ENCODE measurements at places on chromosomes 16 and 17. TPM values are rescaled to one million over a fixed set of nuclear protein-coding genes. Genes with fewer than 3 reads are reported as not detected.

The GPRC5C gene
- 0.46 TPM for total RNA-seq

The XAF1 gene
- total RNA-seq = 114 TPM

The CLDN6 gene
- total RNA-seq = 1.1 TPM

The CYB5B gene
- 46.9 TPM for total RNA-seq

The MSL1 gene
- total RNA-seq = 111 TPM

The FN3K gene
- total RNA-seq = 12.2 TPM

The CRK gene
- 26.8 TPM for total RNA-seq

DNA sequence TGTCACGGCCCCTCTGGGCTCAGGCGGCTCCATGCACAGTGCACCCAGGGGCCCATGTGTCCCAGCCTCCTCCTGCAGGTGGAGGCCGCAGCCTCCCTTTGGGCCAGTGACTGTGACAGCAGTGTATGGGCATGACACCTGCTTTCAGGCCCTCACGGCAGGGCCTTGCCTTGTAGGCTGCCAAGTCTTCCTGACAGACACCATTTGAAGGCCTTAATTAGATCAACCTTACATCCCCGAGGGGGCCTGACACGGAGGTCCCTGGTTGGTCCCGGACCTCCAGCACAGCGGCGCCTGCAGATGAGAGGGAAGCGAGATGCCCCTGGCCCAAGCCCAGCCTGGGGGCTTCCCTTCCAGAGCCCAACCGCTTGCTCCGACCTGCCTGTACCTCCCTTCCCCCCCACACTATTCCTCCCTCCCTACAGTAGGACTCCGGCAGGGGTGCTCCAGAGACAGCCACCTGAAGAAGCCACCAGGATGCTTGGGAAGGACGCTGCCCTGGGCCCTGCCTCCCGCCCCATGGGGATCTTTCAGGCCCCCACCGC, 31.9 kb downstream of the BAIAP2 start:
- no peak overlapping the region for H3K4me3 ChIP-seq
- H3K27me3 ChIP-seq = no peaks in the 10 kb centered on the region
- DNase-seq = no peak
- H3K27ac ChIP-seq = no peak overlapping the region
- H3K4me1 ChIP-seq = peaks cover 4% of the 10 kb centered on the region

DNA sequence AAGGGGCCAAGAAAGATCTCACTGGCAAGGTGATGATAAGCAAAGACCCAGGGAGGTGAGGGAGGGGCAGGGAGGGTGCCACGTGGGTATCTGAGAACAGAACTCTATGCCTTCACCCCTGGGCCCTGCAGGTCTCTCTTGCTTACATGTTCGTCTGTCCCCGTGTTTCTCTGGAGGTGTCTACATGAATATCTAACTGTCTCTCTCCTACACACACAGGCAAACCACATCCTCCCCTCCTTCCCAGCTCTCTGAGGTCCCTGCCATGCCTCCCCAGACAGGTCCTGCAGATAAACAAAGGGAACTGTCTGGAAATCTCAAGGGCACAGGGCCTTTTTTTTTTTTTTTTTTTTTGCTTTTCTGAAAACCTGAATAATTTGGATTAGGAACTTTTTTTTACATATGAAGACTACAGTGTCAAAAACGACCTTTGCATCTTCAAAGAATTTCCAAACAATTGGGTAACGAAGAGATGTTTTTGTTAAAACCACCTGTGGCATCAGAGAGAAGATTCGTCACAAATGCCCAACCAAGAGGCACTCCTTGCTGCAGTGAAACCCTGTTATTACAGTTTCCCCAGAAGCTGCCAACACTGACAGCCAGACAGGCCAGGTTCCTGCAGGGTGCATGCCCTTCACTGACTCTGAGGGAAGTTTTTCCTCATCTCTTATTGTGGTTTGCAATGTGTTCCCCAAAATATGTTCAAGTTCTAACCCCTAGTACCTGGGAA, 17.8 kb downstream of the PLLP start:
- no peaks in the 10 kb centered on the region for H3K27me3 ChIP-seq
- DNase-seq = peak; percentile 47
- H3K36me3 ChIP-seq = no peaks in the 10 kb centered on the region

- peak overlapping the region; percentile 83 for H3K4me3 ChIP-seq
- peak overlapping the region; percentile 97 for H3K27ac ChIP-seq
- H3K4me1 ChIP-seq = peaks cover 48% of the 10 kb centered on the region
- DNase-seq = no peak
- H3K36me3 ChIP-seq = peaks cover 23% of the 10 kb centered on the region
- H3K27me3 ChIP-seq = no peaks in the 10 kb centered on the region
Measured at GRCh38 chr16:30533748-30534367, 800 bp downstream of the ZNF747 start.

GRCh38 chr16:66365651-66366050, 840 bp upstream of the CDH5 start:
- DNase-seq = no peak
- no peaks in the 10 kb centered on the region for H3K4me1 ChIP-seq
- no peak overlapping the region for H3K4me3 ChIP-seq

- H3K4me1 ChIP-seq = peaks cover 39% of the 10 kb centered on the region
- peak overlapping the region; percentile 64 for H3K4me3 ChIP-seq
Measured at GRCh38 chr16:89574681-89575246, 794 bp upstream of the CPNE7 start.

DNA sequence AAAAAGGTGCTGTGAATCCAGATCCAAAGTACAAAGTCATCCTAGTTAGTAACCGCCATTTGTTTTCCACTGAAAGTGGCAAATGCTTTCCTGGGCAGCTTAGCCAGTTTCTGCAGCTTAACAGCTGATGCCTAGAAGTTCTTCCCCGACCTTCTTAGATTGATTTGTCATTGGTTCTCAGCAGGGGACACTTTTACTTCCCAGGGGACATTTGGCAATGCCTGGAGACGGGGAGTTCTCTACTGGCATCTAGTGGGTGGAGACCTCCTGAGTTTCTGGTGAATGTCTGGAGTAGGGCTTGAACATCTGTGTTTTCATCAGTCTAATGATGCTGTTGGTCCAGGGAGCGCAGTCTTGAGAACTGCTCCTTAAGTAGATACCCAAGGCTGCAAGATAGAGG, 7.6 kb downstream of the DNAJA3 start:
- peaks cover 53% of the 10 kb centered on the region for H3K36me3 ChIP-seq
- peaks cover 3% of the 10 kb centered on the region for H3K4me1 ChIP-seq
- no peak overlapping the region for H3K4me3 ChIP-seq
- H3K27ac ChIP-seq = no peak overlapping the region
- no peak for DNase-seq
- no peaks in the 10 kb centered on the region for H3K27me3 ChIP-seq

DNA sequence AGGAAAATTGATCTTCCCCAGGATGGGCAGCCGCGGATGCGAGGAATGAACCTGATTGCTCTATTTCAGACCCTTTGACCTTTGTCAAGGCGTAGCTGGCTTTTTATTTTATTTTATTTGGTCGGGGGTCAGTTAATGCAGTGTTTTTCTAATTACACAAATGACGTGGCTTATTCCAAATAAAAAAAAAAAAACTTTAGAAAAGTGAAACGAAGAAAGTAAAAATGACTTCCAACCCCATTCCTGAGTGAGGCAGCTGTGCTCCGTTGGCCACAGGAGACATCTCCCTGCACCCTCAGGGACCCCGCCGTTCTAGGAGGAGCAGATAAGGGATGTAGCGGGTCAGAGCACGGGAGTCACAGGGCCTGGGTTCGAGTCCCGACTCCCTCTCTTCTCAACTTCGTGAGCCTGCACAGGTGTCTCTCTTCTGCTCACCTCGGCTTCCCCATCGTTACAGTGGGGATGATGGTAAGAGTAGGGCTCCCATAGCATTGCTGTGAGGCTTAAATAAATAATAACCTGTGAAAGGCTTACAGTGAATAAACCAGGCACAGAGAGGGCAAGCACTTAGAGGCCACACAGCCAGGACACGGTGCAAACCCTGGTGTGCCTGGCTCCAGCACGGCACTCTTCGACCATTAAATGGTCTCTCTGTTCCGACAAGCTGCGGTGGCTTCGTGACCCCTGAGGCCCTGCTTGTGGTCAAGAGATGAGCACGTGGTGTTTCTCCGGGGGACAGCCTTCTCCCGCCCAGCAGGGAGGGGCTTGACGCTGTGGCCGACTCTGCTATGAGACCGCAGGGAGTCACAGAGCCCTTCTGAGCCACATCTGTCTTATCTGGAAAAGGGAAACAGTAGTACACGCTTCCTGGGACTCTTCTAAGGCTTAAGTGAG, 10.2 kb downstream of the FOXF1 start:
- peaks cover 77% of the 10 kb centered on the region for H3K27me3 ChIP-seq
- H3K36me3 ChIP-seq = no peaks in the 10 kb centered on the region
- H3K4me3 ChIP-seq = no peak overlapping the region
- no peak for DNase-seq
- peaks cover 10% of the 10 kb centered on the region for H3K4me1 ChIP-seq

- peaks cover 21% of the 10 kb centered on the region for H3K36me3 ChIP-seq
- no peak overlapping the region for H3K27ac ChIP-seq
- H3K27me3 ChIP-seq = no peaks in the 10 kb centered on the region
Measured at GRCh38 chr17:80917716-80918560, 73.7 kb upstream of the CHMP6 start.

GRCh38 chr17:57810721-57811637, 38.9 kb downstream of the MRPS23 start:
- no peak overlapping the region for H3K27ac ChIP-seq
- peaks cover 3% of the 10 kb centered on the region for H3K4me1 ChIP-seq
- no peak for DNase-seq
- H3K27me3 ChIP-seq = peaks cover 2% of the 10 kb centered on the region

- no peaks in the 10 kb centered on the region for H3K27me3 ChIP-seq
- H3K4me1 ChIP-seq = peaks cover 20% of the 10 kb centered on the region
- DNase-seq = peak; percentile 79
Measured at GRCh38 chr16:23847948-23848347, 12.2 kb downstream of the PRKCB start.

- peaks cover 31% of the 10 kb centered on the region for H3K36me3 ChIP-seq
- H3K27me3 ChIP-seq = no peaks in the 10 kb centered on the region
- DNase-seq = no peak
- peaks cover 13% of the 10 kb centered on the region for H3K4me1 ChIP-seq
- no peak overlapping the region for H3K27ac ChIP-seq
- H3K4me3 ChIP-seq = no peak overlapping the region
Measured at GRCh38 chr16:89297156-89297874, 79.8 kb downstream of the ZNF778 start.

- no peak overlapping the region for H3K4me3 ChIP-seq
- DNase-seq = no peak
- no peaks in the 10 kb centered on the region for H3K4me1 ChIP-seq
- no peak overlapping the region for H3K27ac ChIP-seq
Measured at GRCh38 chr17:45361451-45361850, 44.6 kb upstream of the MAP3K14 start.

GRCh38 chr17:66337866-66338485, 35.6 kb downstream of the PRKCA start:
- H3K4me1 ChIP-seq = peaks cover 19% of the 10 kb centered on the region
- DNase-seq = no peak
- H3K27me3 ChIP-seq = no peaks in the 10 kb centered on the region
- no peak overlapping the region for H3K4me3 ChIP-seq

- no peaks in the 10 kb centered on the region for H3K4me1 ChIP-seq
- DNase-seq = no peak
- no peaks in the 10 kb centered on the region for H3K36me3 ChIP-seq
- no peak overlapping the region for H3K27ac ChIP-seq
- no peaks in the 10 kb centered on the region for H3K27me3 ChIP-seq
- H3K4me3 ChIP-seq = no peak overlapping the region
Measured at GRCh38 chr16:73480381-73480780, 432.5 kb upstream of the ZFHX3 start.

- H3K4me3 ChIP-seq = no peak overlapping the region
- no peak overlapping the region for H3K27ac ChIP-seq
- H3K27me3 ChIP-seq = no peaks in the 10 kb centered on the region
- no peak for DNase-seq
- H3K4me1 ChIP-seq = no peaks in the 10 kb centered on the region
Measured at GRCh38 chr16:13961099-13961811, 41.3 kb downstream of the ERCC4 start.
